ENCODE measurements at places on chromosomes 4 and X. TPM values are rescaled to one million over a fixed set of nuclear protein-coding genes. Genes with fewer than 3 reads are reported as not detected.

DNA sequence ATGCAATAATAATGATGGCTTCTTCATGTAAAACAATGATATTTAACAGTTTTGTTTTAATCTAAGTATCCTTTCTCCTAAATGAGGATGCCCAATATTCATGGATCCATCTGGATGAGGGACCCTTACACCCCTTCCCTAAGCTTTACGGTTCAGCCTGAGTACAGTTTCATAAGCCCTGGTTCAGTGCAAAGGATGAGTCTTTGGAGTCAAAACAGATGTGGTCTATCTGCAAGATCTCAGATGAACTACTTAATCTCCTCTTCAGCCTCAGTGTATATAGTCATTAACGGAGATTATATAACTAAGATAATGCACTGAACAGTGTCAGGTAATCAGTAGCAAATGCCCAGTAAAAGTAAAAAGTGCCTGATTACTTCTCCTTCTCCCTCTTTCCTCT lies 22.1 kb downstream of the ANXA5 start:
- no peak for DNase-seq

DNA sequence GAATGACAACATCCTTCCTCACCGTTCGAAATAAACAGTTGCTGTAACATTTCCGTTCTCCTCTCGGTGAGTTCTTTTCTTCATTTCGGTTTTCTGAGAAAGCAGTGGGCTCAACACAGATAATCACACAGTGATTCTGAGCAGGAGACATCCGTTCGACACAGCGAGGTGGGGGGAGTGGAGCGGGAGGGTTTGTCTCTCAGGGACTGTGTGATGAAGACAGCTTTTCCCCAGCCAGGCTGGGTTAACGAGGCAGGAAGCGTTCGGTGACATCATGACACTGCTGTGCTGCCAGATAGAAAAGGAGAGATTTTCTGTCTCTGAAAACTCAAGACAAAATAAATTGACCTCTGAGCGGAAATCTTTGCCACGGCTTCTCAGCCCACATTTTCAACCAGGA lies 119.3 kb downstream of the CRLF2 start:
- DNase-seq, result no peak

GRCh38 chr4:54120518-54120917 lies 20.6 kb downstream of the GSX2 start:
- no peak for DNase-seq

- DNase-seq, result no peak
Measured at GRCh38 chr4:8380511-8381415, 59.8 kb downstream of the ACOX3 start.

DNA sequence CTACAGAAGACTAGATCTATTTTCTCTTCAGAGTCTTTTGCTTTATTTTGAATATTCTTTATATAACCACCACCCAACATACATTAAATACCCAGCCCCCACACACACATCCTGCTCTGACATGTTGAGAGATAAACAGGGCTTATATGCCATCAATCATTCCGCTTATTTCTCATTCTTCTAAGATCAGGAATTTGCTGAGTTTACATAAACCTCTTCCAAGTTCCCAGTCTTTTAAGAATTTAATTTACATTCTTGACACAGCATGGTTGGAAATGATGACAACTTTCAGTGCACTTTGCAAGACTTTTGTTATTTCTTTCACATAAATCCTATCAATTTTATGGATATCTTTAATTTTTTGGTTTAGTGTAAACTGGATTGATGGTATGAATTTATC lies 17.5 kb upstream of the RAB9B start:
- no peak for DNase-seq

- DNase-seq, result peak; percentile 27
Measured at GRCh38 chr4:161642708-161643107, 521.1 kb downstream of the FSTL5 start.

GRCh38 chr4:35925806-35926205 lies 318.5 kb downstream of the ARAP2 start:
- no peak for DNase-seq

- peak; percentile 64 for DNase-seq
Measured at GRCh38 chr4:86757468-86757867, 91.7 kb downstream of the SLC10A6 start.

DNA sequence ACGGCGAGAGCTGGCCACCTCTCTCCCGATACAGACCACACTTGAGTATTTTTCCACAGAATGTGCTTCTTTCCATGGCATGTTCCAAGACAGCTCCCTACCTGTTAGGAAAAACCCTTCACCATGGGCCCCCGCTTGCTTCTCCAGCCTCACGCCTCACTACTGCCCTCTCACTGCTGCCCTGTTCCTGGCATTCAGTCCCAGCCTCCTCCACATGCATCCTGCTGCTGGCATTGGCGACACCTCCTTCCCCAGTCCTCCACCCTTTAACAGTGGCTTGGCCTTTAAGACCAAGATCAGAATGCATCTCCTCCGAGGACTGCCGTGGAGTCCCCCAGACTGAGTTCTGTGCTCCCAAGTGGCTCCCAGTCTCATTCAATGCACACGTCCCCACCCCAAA lies 10.7 kb downstream of the PNMA6F start:
- no peak for DNase-seq

GRCh38 chr4:45580334-45580733 lies 543.5 kb downstream of the GABRG1 start:
- no peak for DNase-seq

- DNase-seq, result peak; percentile 94
Measured at GRCh38 chr4:55733932-55734331, 85.7 kb upstream of the EXOC1L start.

DNA sequence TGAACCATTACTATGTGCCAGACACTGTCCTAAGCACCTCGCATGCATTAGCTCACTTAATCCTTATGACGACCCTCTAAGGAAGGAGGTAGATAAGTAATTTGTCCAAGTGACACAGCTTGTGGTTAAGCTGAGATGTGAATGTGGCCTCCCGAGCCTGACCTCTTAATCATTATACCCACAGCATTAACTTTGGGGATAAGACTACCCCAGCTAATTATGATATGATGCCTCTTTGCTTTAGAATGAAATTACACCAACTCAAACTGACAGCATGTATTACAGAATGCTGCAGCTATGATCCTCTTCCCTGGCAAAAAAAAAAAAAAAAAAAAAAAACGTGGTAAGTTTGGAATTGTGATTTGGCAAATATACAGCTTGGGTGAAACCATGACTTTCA lies 53.5 kb downstream of the APBB2 start:
- DNase-seq, result no peak

DNA sequence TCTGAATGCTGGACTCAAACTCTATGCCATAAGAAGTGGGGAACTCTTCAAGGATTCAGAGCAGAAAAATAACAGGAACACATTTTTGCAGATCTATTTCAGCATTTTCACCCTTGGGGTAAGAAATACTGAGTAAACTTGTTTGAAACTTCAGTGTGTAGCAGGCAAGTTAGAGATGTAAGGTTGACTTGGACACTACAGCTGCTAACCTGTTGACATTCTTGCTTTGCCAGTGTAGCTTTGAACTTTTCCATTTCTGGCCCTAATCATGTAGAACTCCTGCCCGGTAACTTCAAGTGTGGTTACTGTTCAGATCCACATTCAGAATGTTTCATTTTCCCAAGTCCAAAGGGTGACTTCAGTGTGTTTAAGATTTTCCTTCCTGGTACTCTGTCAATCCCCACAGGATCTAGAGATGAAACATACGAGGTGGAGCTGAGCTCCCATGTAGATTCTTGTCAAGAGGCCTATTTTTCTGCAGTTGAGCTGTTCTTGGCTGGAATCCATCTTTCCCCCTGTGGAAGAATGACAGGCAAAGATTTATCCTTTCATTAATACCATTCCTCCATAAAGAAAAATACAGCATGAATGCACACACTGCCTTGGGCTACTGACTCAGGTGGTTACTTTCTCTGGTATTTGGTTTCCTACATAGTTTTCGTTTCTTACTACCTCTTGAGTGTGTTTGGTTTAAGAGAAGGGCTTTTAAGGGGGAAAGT lies 34.1 kb downstream of the FHDC1 start:
- DNase-seq, result peak; percentile 94

GSX2 gene
- not detected for total RNA-seq

HELT gene
- not detected for total RNA-seq

ENPP6 gene
- total RNA-seq, result not detected

NRK gene
- not detected for total RNA-seq

Data from bronchial epithelial cell (primary cell).